Posterior cingulate gyrus (tissue), 11 donors: ENCODE measurements at places on chromosomes 12 and 14.

GRCh38 chr12:9751204-9752144 lies 9.2 kb downstream of the CD69 start:
- DNase-seq: no peak

GRCh38 chr14:34538871-34539406 lies 562 bp downstream of the EAPP start:
- no peak for DNase-seq

GRCh38 chr14:106210650-106211049 lies 684.3 kb downstream of the TMEM121 start:
- no peak for DNase-seq

- DNase-seq: no peak
Observed at GRCh38 chr14:52086711-52087110, 17.9 kb upstream of the NID2 start.

DNA sequence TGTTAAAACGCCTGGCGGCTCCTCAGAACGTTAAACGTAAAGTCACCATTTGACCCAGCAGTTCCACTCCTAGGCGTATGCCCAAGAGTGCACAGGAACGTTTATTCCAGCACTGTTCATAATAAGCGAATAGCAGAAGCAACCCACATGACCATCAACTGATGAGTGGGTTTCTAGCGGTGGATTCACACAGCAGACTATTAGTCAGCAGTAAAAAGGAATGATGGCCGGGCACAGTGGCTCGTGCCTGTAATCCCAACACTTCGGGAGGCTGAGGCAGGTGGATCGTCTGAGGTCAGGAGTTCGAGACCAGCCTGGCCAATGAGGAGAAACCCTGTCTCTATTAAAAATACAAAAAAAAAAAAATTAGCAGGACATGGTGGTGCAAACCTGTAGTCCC lies 22.4 kb upstream of the FBRSL1 start:
- no peak for DNase-seq

DNA sequence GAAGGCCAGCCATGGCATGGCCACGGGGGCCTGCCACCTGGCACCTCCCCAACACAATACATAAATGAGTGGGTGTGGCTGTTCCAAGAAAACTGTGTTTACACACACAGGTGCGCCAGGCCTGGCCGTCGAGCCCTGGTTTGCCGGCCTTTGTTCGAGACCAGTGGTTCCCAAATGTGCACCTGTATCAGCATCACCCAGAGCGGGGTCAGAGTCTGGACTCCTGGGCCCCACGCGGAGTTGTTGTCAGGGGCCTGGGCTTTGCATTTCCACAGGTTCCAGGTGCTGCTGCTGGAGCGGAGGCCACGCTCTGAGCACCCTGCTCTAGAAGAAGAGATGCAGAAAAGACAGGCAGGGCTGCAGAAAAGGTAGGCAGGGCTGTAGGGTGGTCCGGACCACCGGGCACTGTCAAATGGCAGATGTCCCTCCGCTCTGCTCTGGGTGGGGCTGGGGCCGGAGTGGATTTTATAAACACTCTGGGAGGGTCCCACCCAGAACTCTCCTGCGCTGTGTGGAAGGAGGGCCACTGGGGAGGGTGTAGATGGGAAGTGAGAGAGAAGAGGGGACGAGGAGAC lies 4.2 kb upstream of the ASPG start:
- no peak for DNase-seq

GRCh38 chr12:122849352-122850047 lies 14.2 kb downstream of the HIP1R start:
- DNase-seq: peak; percentile 94

GRCh38 chr12:1851151-1851701 lies 30.9 kb downstream of the LRTM2 start:
- DNase-seq: no peak

DNA sequence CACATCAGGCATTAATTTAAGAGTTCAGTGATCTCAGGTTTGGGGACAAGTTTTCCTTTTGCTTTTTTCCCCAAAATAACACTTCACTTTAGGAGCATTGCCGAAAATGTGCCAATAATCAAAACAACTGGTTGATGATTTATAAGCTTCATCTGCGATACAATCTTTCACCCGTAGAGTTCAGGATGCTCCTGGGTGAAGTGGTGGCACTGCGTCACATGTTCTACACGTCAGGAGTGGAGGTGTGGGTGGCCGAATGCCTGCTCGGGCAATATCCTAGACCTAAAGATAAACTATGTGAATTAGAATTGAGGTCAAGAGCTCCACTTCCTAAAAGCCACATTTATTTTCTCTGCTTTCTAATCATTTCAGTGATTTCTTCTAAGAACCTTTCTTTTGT lies 70.9 kb upstream of the DICER1 start:
- no peak for DNase-seq
